DMS153 (cell line): ENCODE measurements at places on chromosomes 12 and 14.

GRCh38 chr12:102461501-102461900, 18.9 kb downstream of the IGF1 start:
- DNase-seq: no peak

DNA sequence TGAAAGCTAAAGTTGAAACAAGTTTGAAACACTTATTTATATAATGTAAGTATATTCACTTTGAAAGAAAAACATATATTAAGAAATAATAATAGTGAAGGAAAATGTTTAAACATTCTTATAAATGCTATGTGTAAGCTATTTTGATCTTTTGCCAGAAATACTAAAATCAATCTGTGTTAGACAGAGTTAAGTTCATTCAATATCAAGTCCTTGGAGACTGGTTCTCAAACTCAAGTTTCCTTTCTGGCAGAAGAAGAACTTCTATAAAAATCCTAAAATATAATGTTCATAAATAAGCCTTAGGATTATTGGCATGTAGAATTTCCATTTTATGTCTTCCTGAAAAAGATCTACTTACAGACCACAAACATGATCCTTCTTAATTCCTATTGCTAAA, 45.3 kb downstream of the TAOK3 start:
- DNase-seq: no peak

- DNase-seq: no peak
Observed at GRCh38 chr12:57545809-57546437, 1.1 kb downstream of the DCTN2 start.

DNA sequence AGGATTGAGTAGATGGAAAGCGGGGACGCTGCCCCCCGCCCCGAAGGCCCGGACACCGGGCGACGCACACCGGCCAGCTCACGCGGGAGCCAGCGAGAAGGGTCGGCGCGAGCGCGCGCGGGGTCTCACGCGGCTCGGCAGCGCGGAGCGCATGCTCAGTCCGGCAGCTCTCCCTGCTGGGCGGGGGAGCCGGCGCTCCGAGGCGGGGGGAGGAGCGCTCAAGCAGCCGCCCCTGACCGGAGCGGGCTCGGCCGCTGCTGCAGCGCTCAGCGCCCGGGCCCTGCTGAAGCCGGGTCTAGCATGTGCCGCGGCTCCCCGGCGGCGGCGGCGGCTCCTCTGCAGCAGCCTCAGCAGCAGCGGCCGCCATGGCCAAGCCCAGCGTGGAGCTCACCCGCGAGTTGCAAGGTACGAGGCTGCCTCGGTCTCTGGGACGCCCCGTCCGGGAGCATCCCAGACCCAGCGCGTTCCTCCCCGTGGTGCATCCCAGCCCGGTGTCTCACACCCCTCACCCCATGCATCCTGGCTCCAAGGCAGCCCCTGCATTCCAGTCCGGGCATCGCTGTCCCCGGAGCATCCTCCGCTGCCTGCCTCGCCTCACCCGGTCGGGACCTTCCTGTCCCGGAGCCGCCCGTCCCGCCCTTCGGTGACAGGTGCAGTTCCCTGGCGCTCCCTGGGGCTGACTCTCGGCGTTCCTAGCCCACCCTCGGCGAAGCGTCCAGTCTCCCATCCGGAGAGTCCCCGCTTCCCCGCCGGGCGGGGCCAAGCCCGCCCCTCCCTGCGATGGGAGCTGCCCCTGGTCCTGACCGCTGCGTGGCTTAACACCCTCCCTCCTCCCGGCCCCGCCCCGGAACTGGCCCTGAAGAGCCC, at the start of gene CARMIL3:
CARMIL3 (plus strand) TSS at position 221 of the 867 bp plus-strand sequence; CDS start at position 366, 145 bp downstream.
- DNase-seq: peak; percentile 21

DNA sequence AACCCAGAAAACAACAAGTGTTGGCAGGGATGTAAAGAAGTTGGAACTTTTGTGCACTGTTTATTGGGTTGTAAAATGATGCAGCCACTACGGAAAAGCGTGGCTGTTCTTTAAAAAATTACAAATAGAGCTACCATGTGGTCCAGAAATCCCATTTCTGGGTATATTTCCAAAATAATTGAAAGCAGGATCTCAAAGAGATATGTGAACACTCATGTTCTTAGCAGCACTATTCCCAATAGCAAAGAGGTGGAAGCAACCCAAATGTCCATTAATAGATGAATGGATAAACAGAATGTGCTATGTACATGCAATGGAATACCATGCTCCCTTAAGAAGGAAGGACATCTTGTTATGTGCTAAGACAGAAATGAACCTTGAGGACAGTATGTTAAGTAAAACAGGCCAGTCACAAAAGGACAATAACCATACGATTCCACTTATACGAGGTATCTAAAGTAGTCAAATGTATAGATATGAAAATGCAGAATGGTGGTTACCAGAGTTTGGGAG, 249.5 kb downstream of the PHLDA1 start:
- no peak for DNase-seq

DNA sequence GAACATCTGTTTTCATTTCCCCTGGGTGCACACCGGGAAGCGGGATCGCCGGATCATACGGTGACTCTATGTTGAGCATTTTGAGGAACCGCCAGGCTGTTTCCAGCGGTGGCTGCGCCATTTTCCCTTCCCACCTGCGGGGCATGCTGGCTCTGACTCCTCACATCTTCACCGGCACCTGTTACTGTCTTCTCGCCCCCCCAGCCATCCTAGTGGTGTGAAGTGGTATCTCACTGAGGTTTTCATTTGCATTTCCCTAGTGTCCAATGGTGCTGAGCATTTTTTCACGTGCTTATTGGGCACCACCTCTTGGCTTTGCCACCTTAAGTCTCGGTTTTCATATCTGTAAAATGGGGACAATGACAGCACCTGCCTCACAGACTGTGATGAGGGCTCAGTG, 44.1 kb upstream of the EML1 start:
- DNase-seq: no peak

DNA sequence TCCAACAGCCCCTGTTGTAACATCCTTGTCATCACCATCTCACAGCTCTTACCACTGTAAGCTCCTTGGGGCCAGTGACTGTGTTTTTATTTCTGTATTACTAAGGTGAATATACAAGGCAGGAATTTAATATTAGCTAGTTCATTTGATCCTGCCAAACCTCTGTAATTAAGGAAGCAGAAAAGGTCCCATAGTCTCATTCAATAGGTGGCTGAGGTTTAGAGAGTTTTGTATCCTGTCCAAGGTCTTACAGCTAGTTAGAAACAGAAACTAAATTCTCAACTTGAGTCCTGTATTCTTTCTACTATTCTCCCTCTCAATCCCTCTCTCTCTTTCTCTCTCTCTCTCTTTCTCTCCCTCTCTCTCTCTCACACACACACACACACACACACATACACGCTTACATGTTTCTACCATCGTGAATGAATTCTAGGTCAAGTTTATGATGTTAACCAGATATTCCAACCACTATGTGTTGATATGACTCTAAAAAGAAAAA, 543 bp upstream of the GLIPR1 start:
- DNase-seq: no peak

DNA sequence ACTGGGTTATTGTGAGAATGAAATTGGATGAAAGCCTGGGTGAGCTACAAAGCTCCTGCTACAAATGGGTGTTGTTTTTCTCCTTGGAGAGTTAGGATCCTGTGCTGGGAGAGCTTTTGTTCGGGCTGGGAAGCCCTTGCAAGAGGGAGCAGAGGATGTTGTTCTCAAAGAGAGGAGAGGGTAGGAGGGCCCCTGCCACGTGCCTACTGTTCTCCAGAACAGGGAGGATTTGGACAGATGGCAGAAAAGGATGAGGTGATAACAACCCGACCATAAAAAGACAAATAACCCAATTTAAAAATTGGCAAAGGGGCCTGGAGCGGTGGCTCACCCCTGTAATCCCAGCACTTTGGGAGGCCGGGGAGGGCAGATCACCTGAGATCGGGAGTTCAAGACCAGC, 68.8 kb downstream of the GALNT16 start:
- no peak for DNase-seq
